Activated T-cell treated with anti-CD3 and anti-CD28 coated beads, Interleukin-2, amount 50 U/mL, for 24 hours (primary cell): ENCODE measurements at places on chromosomes 1 and 21.

GRCh38 chr21:41148798-41149197, 19.2 kb upstream of the BACE2 start:
- no peak for DNase-seq

DNA sequence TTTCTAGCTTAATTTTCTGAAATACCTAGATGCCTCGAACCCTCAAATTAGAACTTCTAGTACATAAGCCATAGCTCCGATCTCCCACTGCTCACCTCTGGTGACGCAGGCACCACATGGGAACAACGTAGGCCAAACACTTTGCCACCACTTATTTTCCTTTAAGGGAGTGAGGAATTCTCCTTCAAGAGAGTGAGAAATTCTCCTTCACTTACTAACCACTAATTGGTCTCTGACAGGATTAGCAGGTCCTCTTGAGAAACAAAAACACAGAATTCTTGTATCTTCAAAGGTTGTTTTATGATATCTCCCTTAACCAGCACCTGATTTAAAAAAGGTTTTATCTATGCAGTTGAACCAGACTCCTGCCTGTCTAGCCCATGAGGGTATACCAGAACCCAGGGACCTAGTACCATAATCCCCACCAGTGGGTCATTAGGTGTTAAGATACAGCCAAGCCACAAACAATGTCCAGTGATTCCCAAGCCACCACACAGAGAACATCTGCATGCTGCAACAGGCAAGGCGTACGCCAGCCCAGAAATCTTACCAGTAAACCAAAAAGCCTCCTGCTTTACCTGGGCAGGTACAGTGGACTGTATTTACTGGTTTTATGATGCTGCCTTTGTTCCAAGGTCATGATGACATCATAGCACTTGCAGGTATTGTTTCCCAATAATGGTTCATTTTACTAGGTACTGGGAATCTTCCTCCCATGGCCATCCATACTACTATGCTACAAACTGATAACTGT, 20.3 kb upstream of the CXADR start:
- no peak for DNase-seq

DNA sequence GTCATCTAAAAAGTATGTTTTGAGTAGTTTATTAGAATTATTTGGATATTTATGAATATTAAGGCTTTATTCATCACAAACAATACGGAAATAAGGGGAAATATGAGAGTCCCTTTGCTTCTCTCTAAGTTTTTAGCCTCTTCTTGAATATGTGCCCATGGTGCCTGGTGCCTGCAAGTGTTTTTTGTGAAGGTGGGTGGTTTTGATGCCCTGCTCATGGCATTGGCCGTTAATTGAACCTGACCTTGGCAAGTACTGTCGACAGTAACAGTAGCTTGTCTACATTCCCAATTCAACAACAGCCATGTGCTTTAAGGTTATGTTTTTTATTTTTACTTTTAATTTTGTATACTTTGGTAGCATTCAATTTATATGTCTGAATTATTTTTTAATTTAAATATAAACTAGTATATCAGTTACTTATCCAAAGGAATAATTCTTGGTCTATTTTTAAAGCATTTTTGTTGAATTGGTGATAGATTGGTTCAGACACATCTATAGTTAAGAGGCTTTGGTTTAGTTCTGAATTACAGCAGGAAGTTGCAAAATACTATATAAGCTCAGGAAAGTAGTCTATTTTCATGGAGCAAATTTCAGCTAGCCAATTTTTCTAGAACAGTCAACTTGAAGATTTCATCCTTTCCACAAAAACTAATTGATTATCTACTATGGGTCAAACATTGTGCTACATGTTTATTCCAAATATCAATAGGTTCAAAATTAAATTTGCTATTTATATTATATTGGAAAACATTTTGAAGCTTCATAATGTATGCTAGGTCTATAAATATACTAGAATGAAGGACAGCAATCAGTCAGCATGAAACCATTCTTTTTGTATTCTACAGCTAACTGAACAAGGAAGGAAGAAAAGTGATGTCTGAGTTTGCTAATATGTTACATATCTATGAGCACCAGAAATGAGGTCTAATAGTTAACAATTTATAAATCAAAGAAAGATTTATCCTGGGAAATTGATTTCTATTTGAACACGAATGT, 184.4 kb downstream of the MRPL39 start:
- no peak for DNase-seq

DNA sequence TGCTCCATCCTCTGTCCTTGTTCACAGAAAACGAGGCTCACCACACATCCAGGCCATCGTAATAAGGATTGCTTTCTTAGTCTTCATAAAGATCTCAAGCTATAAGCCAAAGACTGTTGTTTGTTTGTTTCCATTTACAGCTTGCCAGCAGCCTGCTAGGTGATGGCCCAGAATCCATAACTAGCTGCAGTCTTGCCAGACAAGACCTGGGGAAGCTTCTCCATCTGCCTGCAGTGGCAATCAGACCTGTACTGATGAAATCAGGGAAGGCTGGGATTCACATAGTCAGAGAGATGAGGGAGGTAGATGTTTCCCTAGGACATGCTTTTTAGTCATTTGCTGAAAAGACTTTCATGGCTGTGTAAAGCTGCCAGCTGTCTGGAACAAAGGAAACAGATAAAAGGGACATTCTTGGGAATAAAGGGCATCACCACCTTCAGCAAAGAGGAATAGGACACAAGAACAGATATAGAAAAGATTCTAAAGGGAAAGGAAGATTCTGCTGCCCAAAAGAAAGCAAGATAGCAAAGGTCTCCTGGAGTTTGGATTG, 51.0 kb downstream of the MT1HL1 start:
- no peak for DNase-seq

DNA sequence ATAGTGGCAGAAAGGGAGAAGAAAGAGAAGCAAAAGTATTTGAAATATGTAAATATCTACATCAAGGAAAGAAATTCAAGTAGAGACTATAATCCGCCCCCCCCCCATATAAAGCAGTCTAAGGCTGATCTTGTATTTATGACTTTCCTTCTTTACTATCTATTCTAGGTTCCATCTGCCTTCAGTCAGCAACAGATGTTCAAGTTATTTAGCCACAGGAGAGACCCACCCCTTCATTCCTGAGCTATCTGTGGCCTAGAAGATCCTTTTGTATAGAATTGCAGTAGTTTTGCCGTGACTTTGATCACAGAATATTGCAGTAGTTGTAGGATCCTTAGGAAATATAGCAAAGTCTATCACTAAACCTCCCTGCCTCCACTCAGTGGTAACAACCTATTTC, 10.7 kb upstream of the BSDC1 start:
- DNase-seq, result no peak

DNA sequence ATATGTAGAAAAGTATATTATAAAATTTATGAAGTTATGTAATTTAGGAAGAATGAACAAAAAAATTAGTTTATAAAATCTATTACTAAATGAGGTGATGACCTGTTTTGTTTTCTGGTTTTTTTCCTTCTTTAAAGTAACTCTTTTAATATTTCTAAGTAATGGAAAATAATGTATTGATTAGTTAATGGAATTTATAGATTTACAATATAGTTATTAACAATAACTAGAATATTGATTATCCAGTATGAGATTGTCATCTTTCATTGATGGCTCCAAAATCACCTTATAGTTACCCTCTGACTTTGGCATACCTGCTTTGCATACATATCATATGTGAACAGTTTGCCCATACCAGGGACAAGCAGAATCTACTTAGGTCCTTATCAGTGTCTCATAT, 23.4 kb downstream of the CAMSAP2 start:
- no peak for DNase-seq

GRCh38 chr1:156050376-156050775, 3.2 kb downstream of the UBQLN4 start:
- no peak for DNase-seq

DNA sequence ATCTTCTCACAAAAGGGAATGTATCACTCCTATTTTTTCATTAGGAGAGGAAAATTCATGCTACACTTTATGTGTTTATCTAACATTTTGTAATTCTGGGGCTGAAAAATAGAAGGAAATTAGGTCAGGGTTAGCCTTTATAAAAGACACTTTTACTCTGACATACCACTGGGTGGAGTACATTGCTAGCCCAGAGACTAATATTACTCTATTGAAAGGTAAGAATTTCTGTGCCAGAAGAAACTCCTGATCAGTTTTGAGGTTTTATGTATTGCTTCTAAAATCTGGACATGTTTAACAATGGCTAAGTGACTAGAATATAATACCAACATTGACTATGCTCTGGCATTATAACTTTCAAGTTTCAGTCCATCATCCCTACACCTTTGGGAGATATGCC, 724.6 kb downstream of the USP25 start:
- DNase-seq, result no peak

DNA sequence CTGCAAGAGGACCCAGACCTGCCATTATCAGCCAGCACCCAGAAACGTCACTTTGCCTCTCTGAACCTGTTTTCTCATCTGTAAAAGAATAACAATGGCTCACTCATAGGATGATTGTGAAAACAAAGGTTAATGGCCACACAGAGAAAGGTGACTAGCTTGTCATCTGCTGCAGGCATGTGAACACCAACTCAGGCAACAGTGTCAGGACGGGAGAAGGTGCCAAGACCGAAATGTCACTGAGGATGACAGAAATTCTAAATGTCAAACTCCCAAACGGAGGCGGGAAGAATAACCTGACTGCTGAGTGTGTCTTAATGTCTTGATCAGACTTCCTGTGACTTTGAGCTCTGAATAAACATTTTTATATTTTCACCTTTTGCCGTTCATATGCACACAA, 10.3 kb downstream of the PADI4 start:
- DNase-seq, result no peak

GRCh38 chr1:93525431-93525830, 77.5 kb downstream of the FNBP1L start:
- no peak for DNase-seq

- DNase-seq, result no peak
Measured at GRCh38 chr1:177495878-177496277, 325.1 kb downstream of the BRINP2 start.

- DNase-seq, result no peak
Measured at GRCh38 chr1:13662493-13662892, 37.5 kb upstream of the PRDM2 start.

DNA sequence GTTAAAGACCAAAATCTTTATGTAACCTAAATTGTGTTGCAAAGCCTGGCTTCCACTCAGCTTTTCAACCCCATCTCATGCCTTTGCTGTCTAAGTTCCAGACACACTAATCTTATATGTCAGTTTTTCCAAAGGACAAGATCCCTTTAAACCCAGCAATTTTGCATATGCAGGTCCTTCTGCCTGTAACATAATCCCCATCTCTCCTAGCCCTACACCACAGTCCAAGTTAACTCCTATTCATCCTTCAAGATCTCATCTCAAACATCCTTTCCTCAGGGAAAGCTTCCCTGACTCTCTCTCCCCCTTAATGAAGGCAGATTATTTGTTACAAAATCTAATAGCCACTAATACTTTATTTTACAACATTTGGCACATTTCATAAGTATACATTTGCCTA, 366.3 kb downstream of the PLPP3 start:
- DNase-seq, result no peak

- no peak for DNase-seq
Measured at GRCh38 chr1:91783423-91784170, 102.4 kb downstream of the TGFBR3 start.

DNA sequence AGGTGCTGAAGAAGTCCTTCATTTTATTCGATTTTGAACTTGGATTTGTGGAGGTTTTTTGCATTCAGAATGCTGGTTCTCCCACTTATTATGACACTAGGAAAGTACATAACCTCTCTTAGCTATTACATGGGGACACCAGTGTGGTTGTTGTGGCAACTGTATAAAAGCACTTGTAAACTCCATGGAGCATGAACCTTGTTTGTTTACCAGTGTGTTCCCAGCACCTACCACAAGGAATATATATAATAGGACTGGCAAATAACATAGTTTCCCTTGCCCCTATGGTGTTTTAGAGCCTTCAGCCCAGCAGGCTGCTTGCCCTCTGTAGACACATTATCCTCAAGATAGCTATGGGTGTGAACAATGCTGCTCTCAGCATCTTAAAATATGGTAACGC, 43.1 kb downstream of the RASSF5 start:
- DNase-seq, result no peak

- no peak for DNase-seq
Measured at GRCh38 chr1:43554444-43554992, 23.8 kb downstream of the PTPRF start.

- no peak for DNase-seq
Measured at GRCh38 chr1:30601316-30602085, 121.9 kb downstream of the MATN1 start.

- no peak for DNase-seq
Measured at GRCh38 chr1:112054510-112054909, 65.0 kb upstream of the KCND3 start.

GRCh38 chr21:36913247-36914169, 53.0 kb downstream of the HLCS start:
- DNase-seq, result no peak

- DNase-seq, result no peak
Measured at GRCh38 chr21:37627074-37627473, 260.5 kb downstream of the DYRK1A start.

DNA sequence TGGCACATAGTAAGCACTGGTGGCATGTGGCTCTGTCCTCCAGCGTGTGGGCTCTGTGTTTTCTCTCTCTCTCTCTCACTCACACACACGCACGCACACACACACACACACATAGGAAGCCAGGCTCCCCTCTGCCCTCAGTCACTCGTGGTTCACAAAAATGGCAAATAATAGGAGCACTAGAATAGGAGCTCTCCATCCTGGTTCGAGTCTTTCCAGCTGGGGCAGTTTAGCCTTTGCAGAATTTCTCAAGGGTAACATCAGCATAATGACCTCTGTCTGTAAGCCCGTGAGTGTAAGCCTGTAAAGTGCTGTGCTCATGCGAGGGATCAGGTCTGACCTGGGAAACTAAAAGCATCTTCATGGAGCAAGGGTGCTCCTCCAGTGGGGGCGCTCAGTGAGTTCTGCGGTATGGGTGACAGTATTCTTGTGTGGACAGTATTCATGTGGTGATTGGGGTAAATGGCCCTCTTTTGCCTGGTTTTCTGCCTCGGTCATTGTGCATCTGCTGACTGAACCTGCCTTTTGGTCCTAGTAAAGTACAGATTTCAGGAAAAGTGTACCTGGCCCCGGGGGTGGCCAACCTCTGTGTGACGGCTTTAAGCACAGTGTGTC, 842 bp upstream of the ZC3H12A start:
- no peak for DNase-seq

DNA sequence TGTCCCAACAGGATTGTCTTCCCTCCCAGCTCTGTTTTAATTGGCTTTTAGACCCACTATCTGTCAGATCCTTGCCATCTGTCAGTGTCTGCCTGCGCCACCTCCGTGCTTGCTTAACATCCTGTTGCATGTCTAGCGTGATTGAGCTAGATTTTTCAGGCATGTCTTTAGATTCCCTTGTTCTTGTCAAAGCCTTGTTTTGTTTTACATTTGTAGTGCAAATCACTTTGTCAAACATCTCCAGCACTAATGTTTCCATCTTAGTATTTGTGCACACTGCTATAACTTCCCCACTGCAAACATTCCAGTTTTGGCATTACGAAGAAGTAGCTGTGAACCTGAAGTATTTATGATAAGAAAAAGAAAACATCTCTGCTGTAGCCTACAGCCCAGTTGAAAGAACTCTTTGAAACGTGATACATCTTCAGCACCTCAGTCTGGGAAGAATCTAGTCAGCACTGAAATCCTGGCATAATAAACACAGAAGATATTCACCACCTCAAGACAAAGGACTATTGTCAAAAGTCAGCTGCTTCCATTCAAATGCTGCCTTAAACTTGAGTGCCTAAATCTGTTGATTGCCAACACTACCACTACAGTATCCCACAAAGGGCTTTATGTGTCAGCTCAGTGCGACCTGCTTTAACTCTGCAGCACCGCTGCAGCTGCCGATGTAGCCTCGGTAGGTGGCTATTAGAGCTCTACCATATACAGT, 105.0 kb downstream of the FNBP1L start:
- no peak for DNase-seq
